ENCODE measurements at places on chromosomes 1 and 21.

DNA sequence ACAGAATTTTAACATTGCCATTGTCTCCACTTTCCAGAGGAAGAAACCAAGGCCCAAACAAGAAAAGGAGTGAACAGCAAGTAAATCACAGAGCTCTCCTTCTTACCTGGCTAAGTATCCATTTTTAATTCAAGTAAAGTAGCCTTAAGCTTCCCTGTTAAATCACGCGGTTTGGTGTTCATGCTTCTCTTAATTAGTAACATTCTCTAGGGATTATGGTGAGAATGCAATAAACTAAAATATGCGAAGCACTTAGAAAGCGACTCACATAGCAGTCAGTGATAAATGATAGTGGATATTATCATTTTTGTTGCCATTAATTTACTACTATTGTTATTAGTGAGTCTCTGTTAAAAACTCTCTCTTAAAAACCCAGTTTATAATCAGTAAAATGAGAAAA lies 630.5 kb upstream of the TMPRSS15 start:
- no peak for DNase-seq

GRCh38 chr1:246295968-246296367 lies 211.1 kb downstream of the SMYD3 start:
- no peak for DNase-seq

DNA sequence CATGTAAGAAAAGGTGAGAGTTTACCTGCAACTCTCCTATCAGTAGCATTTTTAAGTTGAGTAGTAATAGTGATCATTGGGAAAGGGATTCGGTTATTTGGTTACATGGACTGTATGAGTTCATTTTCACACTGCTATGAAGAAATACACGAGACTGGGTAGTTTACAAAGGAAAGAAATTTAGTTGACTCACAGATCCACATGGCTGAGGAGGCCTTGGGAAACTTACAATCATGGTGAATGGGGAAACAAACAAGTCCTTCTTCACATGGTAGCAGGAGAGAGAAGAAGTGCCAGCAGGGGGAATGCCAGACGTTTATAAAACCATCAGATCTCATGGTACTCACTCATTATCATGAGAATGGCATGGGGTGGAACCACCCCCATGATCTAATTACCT lies 59.3 kb upstream of the FBXO28 start:
- DNase-seq = no peak

DNA sequence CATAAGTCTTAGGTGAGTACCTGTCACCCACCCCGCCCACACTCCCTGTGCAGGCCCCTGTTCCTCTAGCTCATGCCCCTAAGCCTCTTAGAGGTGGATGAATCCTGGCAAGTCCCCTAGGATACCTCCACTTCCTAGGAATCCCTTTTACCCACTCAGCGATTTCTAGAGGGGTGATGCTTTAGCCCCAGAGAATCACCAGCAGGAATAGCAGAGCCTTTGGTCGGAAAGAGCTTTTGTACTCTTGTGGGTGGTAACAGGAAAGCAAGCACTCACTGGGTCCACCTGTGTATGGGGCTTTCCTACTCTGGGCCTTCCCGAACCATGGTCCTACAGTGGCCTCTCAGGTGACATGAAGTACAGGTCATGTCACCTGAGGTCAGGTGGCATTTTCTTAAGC lies 172.4 kb downstream of the CLIC6 start:
- no peak for DNase-seq

GRCh38 chr1:178284058-178284457 lies 190.2 kb downstream of the RASAL2 start:
- no peak for DNase-seq
